ENCODE measurements at places on chromosomes 3 and 15.

- no peak for DNase-seq
Measured at GRCh38 chr3:128491941-128492670, 895 bp downstream of the GATA2 start.

GRCh38 chr3:23588547-23588946 lies 217.2 kb upstream of the UBE2E1 start:
- no peak for DNase-seq

DNA sequence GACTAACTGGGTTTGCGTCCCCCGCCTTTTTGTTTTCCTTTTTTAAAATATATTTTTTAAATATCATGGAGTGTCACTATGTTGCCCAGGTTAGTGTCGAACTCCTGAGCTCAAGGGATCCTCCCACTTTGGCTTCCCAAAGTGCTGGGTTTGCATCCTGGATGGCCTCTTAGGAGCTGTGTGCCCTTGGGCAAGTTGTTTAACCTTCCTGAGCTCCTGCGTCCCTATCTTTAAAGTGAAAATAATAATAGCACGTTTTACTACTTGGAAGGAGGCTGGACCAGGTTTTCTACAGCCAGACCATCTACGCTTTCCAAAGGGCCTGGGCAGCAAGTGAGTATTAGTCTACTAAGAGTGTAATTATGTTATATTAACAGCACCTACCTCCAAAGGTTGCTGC lies 44.2 kb upstream of the RNU6-1 start:
- DNase-seq: no peak

DNA sequence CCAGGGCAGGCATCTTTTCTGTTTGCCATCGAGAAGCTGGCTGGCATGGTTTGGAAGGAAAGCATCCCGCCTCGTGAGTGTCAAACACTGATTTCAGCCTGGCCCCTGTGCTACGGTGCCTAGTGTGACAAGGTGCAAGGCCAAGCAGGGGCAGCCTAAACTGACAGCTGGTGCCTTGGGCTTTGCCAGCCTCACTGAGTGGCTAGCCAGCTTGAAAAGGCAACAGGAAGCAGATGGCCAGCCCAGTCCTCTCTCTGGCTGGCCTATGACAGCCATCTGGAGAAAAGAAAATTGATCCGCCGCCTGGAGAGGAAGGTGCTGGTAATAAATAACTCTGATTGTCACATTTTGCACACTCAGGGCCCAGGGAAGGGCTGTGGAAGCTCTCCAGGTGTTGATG lies 52.2 kb downstream of the C3orf85 start:
- DNase-seq: no peak

DNA sequence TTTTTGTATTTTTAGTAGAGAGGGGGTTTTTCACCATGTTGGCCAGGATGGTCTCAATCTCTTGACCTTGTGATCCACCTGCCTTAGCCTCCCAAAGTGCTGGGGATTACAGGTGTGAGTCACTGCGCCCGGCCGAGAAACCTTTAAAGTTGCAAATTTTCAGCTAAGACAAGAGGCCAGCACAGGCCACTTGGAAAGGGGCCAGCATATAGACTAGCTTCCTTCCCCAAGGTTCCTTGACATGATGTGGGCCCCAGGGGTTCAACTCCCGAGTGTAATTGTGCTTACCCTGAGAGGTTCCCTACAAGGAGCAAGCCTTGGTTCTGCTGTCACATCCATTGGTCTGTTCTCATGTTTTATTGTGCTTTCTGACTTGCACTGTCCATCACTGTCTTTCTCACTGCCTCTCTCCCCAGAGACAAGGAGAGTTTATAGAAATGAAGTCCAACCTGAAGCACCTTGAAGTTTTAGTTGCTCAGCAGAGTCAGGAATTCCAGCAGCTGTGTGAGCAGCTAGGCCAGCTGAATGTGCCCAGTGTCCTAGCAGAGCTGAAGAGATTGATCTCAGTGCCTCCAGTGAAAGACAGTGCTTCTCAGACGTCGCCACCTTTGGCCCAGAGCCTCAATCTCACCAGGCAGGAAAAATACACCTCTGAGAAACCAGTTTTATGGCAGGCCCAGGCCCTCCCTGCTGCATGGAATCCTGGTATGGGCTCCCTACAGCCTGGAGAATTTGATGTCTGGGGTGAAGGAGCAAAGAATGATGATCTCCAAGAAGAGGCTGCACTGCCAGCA lies 21.1 kb downstream of the C3orf62 start:
- no peak for DNase-seq

DNA sequence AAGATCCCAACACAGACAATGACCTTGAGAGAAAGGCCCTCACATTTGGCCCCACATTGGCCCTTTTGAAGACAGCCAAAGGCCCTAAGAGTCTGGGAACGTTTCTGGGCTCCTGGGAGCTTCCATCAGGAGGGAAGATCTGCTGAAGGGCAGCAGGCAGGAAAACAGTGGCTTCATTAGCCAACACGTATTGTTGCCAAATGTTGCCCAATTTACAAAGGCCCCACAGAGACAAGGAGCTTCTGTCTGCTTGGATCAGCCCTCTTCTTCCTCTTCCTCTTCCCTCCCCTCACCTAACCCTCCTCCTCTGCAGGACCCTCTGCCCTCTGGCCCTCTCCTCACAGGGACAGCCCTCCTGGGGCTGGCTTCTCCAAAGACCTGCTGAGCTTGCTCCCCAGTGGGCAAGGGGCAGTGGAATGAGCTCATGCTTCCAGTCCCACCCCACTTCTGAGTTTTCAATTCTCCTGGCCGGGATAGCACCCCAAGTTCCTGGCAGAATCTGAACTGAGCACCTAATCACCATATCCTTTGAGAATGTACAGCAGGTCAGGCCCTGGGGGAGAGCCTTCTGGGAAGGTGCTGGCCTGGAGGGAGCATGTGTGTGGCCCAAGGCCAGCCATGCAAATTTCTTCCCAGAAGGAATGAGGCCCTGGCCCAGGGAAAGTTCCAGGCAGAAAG lies 5.1 kb upstream of the LTF start:
- no peak for DNase-seq

DNA sequence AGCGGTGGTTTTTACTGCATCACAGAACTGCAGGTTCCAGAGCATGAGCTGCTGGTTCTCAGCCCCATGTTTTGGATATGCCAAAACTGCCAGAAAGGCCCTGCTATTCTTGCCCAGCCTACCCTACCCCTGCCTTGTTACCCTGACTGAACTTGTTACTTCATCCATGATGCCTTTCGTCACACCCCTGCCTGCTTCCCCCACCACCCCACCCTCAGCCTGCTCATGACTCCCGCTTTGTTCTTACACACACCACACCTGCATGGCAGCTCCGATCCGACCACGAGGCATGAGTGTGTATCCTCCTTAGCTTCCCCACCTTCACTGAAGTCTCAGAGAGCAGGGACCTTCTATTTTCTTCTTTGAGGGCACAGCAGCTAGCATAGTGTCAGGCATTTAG lies 5.1 kb upstream of the TM4SF1 start:
- DNase-seq: no peak

DNA sequence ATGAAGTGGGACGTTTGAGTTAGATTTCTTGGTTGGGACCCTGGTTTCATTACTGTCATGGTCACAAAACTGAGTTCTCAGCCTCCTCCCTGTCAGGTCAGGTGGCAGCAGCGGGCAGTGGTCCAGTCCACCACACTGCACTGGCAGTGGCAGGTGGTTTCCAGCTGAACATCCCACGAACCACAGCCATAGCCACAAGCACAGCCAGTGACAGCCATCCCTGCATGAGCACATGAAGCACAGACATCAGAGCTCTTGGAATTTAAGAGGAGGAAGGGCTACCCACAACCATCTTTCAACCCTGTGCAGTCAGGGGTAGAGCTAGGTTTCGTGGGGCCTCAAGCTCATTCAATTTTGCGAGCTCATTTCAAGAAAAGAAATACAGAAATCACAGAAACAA lies 1.5 kb downstream of the RETNLB start:
- DNase-seq: no peak

DNA sequence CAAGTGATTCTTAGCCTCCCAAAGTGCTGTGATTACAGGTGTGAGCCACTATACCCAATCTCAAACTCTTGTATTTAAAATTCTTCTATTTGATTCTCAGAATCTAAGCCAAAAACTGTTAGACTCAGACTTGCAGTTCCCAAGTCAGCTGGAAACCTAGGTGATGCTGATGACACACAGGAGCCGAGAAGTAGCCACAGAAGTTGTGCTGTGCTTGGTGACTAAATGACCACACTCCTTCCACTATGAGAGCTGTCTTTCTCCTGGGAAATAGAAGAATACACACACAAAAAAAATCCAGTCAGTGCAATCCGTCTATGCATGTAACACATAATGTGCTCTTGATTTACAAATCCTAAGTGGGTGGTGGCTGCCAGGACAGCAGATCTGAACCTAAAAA lies 33.9 kb downstream of the ILDR1 start:
- DNase-seq: no peak

DNA sequence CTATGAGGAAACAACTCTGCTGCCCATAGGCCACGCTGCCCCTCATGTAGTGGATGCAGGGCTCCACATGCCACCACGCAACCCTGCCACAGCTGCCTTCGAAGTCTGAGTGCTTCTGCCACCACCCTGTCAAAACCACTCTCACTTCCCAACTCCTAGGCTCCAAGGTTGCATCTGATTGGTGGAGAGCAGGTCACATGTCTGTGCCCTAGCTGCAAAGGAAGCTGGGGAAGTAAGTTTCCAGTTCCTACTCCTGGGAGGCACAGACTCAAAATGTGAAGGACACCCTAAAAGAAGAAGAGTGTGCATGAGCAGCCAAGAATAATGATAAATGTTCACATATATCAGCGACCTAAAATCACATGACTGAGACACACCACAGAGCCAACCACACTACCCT lies 31.9 kb upstream of the TICRR start:
- no peak for DNase-seq

- no peak for DNase-seq
Measured at GRCh38 chr3:30347679-30348216, 258.7 kb upstream of the TGFBR2 start.

GRCh38 chr3:15405448-15406050 lies 21.8 kb downstream of the METTL6 start:
- no peak for DNase-seq

GRCh38 chr3:158763421-158763820 lies 31.2 kb upstream of the RARRES1 start:
- DNase-seq: no peak

DNA sequence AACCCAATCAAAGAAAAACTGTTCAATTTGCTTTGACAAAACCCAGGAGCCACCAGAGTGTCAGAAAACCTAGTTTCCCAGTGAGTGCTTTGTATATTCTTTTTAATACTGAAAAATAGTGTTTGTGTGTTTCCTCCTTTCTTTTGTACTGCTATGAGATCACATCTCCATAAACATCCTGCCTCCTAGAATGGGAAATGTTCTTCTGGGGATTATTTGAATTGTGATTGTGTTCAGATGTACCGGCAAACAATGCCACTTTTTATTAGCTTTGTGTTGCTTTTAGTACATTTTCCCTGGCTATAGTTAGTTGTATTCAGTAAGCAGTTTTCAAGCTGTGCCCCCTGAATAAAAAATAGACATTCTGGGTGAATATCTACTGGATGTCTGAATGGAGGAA lies 148.0 kb upstream of the NR2E3 start:
- DNase-seq: no peak

- DNase-seq: no peak
Measured at GRCh38 chr3:128917291-128917690, 37.9 kb downstream of the ACAD9 start.

GRCh38 chr3:13166243-13167063 lies 93.2 kb upstream of the IQSEC1 start:
- no peak for DNase-seq

GRCh38 chr15:47367726-47368390 lies 349.4 kb upstream of the SEMA6D start:
- DNase-seq: no peak

DNA sequence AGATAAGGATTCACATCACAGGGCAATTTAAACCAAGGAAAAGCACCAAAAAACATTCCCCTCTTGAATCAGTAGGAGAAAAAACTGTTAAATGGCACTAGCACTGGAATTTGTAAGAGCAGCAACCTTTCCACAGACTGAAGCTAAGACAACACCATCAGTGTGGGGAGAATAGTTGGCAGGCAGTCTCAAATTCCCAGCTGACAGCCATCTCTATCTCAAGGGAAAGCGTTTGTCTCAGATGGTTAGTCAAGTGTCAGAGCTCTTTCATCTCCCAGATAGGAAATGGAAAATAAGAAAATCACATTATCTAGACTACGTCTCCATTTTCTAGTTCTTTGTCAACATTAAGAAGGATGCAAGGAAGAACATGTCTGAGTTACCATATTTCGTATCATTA lies 228.7 kb downstream of the WDR72 start:
- DNase-seq: no peak

- no peak for DNase-seq
Measured at GRCh38 chr3:78729946-78730345, 1037.9 kb downstream of the ROBO1 start.

DNA sequence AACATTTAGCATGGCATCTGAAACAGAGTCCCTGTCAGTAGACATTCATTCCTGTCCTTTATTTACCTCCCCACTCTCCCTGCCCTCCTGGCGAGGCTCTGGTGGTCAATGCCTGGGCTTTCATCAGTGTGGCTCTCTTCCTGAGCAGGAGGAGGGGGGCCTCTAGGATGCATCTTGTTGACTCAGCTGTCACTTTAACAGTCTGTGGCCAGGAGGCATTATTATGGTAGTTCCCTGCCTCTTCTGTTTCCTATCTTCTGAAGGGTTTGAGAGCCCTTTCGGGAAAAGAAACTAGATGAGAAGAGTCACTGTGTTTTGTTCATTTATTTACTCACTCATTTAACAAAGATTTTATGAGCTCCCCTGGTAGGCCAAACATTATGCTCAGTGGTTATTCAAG lies 2.4 kb upstream of the PPP1R14D start:
- no peak for DNase-seq

- DNase-seq: no peak
Measured at GRCh38 chr3:127929818-127930413, 14.9 kb downstream of the KBTBD12 start.

DNA sequence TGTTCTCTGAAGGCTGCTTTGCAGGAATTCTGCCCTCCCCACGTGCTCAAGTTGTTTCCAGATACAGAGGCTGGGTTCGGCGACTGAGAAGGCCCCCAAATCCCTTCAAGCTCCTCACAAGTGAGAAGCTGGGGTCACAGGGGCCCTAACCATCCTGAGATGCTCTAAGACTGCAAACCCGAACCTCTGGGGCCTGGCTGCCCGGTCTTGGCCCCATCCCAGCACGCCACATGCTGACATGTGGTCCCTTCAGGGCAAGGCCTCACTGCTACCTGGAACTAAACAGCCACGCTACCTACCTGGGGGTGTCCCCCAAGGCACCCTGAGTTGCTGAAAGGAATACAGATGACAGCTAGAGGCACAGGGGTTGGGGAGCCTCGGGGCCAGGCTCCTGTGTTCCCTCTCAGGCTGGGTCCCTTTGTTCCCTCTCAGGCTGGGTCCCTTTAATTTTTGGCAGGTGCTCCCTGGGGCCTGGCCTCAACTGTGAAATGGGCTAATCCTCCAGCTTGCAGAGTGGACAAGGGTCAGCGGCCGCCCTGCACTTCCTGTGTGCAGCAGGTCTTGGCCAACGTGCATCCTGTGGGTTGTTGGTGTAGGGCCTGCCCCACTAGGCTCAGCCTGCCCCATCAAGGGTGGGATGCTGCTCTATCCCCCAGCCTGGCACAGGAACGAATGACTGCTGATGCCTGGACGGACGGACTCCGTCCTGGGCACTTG lies 32.5 kb downstream of the KLHL25 start:
- DNase-seq: no peak
